ENCODE measurements at places on chromosomes 5 and 9.

DNA sequence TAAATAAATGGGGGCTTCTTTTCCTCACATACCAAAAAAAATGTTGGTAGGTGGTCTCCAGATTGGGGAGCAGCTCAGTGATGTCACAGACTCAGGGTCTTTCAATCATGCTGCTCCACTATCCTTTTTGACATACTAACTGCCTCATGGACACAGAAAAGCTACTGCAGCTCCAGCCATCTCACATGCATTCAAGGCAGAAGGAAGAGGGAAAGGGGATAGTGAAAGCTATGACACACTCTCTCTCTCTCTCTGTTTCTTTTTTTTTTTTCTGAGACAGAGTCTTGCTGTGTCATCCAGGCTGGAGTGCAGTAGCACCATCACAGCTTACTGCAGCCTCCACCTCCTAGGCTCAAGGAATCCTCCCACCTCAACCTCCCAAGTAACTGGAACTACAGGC is 7.9 kb upstream of the ADGRD2 start:
- no peak for DNase-seq

DNA sequence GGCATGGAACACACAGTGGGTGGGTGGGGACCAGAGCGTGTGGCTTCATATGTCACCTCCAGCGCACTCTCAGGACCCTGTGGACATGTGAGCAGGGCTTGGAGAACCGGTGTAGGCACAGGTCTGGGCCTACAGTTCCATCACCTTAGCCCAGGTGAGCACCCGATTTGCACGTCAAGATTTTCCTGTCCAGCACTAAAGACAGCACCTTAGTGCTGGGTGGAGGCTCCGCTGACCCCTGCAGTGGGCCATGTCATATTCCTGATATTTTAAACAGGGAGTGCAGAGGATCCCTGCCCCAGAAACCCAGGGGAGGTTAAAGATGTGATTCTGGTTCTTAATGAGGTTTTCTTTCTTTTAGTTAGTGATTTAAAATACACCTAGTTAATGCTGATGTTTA is 356.0 kb upstream of the IRX4 start:
- DNase-seq: no peak

DNA sequence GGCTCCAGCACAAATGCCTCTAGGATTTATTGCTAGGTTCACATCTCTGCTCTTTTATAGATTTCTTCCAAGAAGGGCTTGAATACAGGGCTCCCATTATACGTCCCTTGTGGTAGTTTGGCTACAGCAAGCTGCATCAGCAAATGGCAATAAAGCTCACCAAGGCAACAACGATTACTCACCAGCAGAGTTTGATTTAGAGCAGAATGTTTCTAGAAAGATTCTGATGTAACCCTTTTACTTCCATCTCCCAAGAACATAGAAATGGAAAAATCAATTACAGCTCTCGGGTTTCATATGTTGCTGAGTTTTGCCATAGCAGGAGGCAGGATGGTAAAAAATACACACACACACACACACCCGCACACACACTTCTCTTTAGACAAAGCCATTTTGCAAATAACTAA is 124.2 kb upstream of the TNPO1 start:
- DNase-seq: no peak

GRCh38 chr9:136965771-136966484 is 11.4 kb upstream of the PTGDS start:
- DNase-seq: peak; percentile 80

- DNase-seq: no peak
Measured at GRCh38 chr5:113236536-113237288, 198.1 kb downstream of the TSSK1B start.

DNA sequence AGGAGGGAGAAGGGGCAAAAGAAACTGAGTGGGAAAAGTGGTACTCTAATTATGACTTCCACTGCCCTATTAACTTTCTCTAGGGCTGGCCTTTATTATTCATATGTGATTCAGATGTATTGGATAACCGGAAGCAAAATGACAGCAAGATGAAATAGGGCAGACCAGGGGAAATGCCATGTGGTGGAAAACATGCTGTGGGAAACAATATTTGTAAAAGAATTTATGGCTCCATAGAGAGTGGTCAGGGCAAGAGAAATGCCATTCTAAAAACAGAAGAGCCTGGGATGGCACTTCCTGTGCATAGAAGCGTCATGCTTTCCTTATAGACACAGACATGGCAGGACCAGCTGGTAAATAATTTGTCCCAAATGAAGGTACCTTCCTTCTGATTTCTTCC is 67.7 kb downstream of the MEGF10 start:
- DNase-seq: no peak

DNA sequence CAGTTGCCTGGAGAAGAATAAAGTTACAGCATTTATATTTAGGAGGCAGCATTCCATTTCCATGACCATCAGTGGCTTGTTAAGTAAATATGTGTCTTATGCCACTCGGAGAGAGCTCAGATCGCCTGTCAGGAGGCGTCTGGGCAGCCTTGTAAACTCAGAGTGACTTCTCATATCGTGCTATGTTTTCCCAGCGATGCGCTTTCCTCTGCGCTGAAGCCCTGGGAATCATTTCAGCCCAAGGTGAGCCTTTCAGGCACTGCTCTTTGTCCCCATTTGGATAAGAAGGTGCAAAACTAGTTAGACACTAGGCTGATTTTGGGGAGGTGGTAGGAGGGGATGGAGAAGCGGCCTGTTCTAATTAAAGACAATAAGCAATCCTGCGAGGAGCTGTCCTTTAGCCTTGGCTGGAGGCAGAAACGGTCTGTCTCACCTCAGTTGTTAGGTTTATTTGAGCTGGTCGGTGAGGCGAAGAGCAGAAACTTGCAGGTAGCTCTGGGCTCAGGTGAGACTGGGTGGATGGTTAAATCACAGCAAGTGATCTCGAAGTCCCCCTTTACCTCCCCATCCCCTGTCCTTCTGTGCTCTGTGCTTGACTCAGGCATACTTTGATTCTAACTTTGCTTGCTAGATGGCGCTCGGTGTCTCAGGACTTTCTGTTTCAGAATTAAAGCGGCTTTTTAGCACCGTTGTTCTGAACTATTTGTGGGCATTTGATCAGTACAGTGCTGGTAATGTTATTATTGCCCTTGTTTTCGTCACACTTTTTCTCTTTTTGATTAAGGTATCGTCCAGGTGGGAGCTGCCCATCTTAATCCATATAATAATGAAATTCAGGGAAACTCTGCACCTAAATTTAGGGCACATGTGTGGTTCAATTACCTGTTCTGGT is 24.6 kb downstream of the NR2F1 start:
- DNase-seq: peak; percentile 74

DNA sequence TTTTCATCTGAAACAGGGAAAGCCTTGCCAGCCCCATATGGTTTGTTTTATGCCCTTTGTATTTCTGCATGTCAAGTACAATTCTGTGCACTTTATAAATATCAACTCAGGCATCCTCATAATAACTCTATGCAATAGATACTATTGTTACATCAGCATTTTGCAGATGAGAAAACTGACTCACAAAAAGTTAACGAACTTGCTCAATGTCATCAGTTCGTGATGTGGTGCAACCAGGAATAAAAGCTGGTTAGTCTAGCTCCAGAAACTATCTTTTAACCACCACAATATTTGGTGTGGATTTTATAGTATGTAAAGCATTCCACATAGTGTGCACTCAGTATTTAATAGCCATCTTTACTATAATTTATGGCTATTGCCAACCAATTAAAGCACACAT is 134.9 kb downstream of the MRPS30 start:
- DNase-seq: no peak

DNA sequence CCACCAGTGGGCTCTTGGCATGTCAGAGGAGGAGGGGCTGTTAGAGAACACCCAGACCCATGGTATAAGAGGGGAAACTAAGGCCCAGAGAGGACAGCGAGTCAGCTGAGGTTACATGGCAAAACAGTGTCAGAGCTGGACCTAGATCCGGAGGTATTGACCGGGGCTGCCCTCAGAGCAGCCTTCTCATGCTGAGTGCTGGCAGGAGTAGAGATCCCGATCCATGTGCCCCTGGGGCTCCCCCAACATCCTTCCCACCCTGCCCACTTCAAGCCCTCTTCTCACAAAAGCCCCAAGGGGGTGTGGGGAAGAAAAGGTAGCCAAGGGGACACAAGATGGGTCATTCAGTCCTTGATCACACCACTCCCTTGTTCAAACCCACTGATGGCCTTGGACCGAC is 19.9 kb downstream of the CSF1R start:
- DNase-seq: no peak

- DNase-seq: no peak
Measured at GRCh38 chr9:26266146-26266793, 588.0 kb upstream of the TUSC1 start.

DNA sequence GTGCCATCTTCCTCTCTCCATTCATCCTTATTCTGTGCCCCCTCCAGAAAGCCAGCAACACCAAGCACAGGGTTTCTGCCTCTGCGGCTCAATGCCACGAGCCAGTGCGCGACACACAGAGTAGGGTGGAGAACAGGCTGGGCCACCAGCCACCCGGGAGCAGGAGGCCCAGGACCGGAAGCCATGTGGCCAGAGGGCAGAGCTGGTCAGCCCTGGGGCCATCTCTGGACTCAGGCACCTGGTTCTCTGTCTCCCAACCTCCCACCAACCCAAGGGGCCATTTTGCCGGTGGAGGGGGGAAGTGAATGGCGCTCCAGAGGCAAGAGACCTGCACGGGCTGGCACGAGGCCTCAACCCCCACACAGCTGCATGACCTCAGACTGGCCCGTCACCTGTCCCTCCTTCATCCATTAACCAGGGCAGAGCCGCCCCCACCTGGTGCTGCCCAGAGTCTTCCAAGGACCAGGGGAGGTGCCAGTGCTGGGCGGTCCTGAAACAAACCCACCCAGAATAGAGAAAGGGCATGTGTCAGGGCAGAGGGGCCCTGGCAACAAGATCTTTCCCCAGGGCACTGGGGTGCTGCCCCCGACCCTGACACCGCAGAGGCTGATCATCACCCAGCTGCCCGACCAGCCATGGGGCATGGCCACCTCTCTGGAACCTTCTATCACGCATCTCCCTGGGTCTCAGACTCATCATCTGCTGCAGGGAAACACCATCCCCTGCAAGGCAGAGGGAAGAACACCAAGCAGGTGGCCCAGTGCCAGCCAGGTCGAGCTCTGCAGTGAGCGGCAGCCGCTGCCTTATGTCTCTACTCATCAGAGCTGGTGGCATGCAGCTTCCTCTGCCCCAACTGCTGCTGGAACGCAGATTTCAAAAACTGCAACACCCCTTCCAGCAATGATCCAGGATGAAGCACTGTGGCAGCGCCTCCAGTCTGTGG is 11.9 kb downstream of the VAV2 start:
- no peak for DNase-seq

- DNase-seq: no peak
Measured at GRCh38 chr9:107760469-107761242, 271.1 kb upstream of the KLF4 start.

DNA sequence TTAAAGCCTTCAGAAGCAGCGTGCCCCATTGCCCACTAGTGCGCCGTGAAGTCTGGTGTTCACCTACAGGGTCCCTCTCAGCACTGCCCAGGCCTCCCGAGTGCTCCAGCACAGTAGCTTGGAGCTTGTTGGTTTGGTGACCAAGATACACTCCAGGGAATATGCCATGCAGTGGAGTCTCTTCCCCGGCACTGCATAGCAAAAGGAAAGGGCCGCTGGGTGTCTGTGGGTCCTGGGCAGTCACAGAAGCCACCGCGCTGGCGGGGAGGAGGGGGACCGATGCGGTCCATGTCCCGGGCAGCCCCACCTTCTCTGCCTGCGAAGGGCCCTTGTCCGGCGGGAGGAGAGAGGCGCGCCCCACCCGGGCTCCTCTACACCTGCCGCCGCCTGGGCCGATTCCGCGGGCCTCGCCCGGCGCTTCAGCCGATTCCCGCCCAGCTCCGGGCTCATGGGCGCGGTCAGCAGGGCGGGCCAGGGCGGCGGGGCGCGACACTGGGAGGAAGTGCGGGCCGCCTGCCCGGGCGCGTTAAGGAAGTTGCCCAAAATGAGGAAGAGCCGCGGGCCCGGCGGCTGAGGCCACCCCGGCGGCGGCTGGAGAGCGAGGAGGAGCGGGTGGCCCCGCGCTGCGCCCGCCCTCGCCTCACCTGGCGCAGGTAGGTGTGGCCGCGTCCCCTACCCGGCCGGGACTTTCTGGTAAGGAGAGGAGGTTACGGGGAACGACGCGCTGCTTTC is at the start of gene SYK:
Gene SYK, plus strand, starts transcription at position 579 of the 732 bp plus-strand sequence. CDS start 42,080 bp downstream, outside the sequence.
- no peak for DNase-seq

DNA sequence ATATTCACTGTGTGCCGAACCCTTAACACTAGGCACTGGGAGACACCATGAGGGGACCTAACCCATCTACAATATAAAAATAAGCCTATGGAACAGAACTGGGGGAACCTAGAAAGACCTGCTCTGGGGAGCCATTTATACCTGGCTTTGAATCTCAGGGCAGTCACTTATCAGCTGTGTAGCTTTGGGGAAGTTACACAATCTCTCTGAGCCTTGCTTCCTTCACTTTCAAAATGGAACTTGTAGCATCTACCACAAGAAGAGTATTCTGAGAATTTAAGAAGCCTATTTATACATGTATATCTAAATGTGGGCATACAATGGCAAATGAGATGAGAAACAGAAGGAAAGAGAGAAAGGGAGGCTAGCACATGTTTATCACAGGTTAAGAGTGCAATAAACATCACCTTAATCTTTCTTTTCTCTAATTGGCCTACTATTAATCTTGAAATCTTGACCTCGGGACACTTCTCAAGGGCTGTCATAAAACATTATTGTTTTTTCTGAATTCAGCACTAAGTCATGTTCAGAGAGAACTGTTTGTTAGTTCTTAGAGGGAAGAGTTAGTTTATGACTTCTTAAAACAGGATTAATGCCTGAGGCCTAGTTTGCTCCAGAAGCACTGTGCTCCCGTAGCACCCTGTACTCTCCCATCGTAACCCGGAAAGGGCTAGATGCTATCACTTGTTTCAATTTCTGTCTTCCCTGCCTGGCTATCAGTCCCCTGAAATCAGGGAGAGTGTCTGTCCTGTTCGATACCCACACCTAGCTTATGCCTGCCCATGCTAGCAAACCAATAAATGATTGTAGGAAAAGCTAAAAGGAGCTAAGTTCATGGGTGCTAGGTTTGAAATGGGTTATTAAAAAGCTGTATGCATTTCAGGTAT is 606.4 kb upstream of the CLINT1 start:
- no peak for DNase-seq

GRCh38 chr9:33264003-33264472 is 470 bp downstream of the BAG1 start:
- DNase-seq: peak; percentile 59

DNA sequence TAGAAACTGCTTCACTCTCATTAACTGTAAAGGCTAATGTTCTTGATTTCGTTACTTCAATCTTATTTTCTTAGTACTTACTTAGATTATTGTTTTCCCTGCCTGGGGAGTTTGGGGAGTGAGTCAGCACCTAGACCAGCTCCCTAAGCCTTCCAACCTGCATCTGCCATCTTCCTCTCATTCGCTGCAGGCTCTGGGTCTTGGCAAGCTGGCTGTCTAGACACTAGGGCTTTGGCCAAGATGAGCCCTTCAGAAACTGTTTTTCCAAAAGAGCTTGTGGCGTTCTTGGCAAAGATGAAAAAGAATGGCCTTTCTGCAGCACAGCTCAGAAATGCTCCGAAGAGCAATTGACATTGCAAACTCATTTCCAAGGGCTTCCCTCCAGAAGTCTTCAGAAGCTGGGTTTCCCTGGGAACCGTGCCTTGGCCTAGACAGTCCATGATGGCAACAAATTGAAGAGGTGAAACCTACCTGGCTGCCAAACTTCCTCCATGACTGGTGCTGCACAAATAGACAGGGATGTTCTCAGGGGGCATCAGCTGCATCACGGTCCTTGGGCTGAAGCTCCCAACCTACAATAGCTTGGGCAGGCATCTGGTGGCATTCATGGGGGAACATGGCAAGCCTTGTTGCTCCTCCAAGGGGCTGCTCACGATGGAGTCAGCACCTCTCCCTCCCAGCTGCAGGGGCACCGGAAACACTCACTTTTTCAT is 76.6 kb downstream of the NSUN2 start:
- DNase-seq: no peak

- DNase-seq: no peak
Measured at GRCh38 chr5:179380211-179381035, 35.2 kb upstream of the ADAMTS2 start.

Measured in dorsolateral prefrontal cortex (tissue), 122 donors.